Mucosa of descending colon (tissue), 3 donors: ENCODE measurements at places on chromosomes 1 and 21. TPM values are rescaled to one million over a fixed set of nuclear protein-coding genes. Genes with fewer than 3 reads are reported as not detected.

Gene LGR6
- 4.2 TPM for total RNA-seq

Gene CHODL
- 0.41 TPM for total RNA-seq

Gene BCAR3
- 37.2 TPM for total RNA-seq

Gene TIMM17A
- total RNA-seq = 41.1 TPM

Gene SAMD11
- total RNA-seq = 2.7 TPM

Gene DEPDC1
- 9.2 TPM for total RNA-seq

Gene SYPL2
- 0.34 TPM for total RNA-seq

Gene ZBTB8A
- total RNA-seq = 7.9 TPM

Gene IVL
- total RNA-seq = not detected

Gene SH2D2A
- 3.3 TPM for total RNA-seq

Gene PDPN
- total RNA-seq = 12.6 TPM

Gene EMC1
- total RNA-seq = 37.7 TPM

Gene ATP1A2
- 2.6 TPM for total RNA-seq

Gene APOBEC4
- total RNA-seq = 0.55 TPM

Gene AGTRAP
- 23.4 TPM for total RNA-seq

Gene OPRD1
- 1.1 TPM for total RNA-seq

Gene RAP1GAP
- total RNA-seq = 15.7 TPM

Gene FCGR1A
- total RNA-seq = 10.2 TPM
